ENCODE measurements at places on chromosomes 3 and 15. TPM values are rescaled to one million over a fixed set of nuclear protein-coding genes. Genes with fewer than 3 reads are reported as not detected.

The CLCN2 gene
- 1.9 TPM for total RNA-seq

The PIK3CB gene
- 26.5 TPM for total RNA-seq

DNA sequence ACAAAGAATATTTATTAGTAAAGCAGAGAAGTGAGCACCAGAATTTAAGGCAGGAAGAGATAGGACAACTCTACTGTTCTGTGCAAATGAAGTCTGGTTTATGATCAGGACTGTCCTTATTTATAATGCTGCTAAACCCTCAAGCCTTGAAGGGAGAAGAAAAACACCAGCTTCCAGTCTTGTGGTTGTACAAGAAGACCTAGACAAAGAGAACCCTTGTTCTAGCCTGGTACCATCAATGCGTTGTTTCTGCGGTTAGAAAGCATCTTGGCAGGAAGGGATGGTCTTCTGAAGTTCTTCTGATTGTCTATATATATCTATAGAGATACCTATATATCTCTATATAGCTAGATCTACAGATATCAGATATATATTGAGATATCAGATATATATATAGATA lies 33.8 kb downstream of the PDCD10 start:
- H3K4me3 ChIP-seq = no peak overlapping the region
- H3K4me1 ChIP-seq = no peaks in the 10 kb centered on the region
- H3K36me3 ChIP-seq = peaks cover 4% of the 10 kb centered on the region
- H3K27ac ChIP-seq = no peak overlapping the region

The ROBO2 gene
- total RNA-seq = 0.05 TPM

DNA sequence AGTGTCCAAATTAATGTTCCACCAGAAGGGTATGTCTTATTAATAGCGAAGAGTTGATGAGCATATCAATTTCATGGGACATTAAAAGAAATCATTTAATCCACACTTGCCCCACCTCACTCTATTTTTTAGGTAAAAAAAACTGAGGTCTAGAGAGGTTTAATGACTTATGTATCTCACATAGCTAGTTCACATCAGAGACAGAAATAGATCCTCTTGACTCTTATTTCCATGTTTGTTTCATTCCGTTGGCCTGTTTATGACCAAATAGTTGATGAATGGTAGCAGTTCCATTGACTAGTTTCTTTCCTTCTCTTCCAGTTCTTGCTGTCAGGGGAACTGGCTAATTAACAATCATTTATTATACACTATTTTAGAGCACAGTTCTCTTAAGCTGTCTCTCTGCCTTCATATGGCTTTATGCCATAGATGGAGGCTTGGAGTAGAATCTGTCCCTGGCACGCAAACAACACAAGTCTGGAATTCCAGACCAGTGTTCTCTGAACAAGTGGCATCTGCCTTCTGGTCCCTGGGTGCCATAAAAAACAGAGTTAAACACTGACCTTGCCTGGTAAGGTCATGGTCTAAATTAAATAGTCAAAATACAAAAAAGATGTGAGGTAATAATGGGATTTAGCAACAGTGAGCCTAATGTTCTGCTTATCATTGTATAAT lies 220.0 kb upstream of the CGNL1 start:
- H3K4me3 ChIP-seq = no peak overlapping the region
- H3K36me3 ChIP-seq = no peaks in the 10 kb centered on the region
- DNase-seq = no peak
- no peaks in the 10 kb centered on the region for H3K27me3 ChIP-seq
- H3K27ac ChIP-seq = peak overlapping the region; percentile 78

DNA sequence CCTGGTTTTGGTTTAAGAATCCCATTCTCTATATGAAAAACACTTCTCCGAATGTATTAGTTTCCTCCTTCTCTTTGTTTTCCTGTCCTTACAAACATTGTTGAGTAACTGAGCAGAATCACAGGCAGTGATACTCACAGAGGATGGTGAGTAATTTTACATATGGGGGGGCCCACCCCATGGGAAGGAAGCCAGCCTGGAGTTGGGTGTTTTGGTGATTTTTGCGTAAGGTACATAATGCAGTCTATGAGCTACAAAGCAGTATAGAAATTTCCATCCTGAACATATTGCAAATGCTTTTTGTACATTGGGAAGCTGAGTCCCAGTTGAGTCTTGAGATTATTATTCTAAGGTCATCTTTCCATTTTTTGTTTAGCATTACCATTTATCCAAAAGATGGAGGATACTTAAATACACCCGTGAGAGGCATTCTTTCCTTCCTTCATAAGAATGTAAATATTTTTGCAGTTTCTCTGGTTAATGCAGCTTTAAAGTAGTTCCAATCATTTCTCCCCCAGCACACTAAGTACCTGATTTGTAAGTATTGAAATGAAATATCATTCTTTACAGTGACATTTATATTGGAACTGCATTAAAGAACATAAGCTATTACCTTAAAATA lies 476.8 kb downstream of the AGBL1 start:
- no peaks in the 10 kb centered on the region for H3K27me3 ChIP-seq
- H3K27ac ChIP-seq = no peak overlapping the region
- no peak for DNase-seq
- no peak overlapping the region for H3K4me3 ChIP-seq

All from heart left ventricle (tissue), 16 donors.